Tibial nerve (tissue), 4 donors: ENCODE measurements at places on chromosomes 4 and X.

DNA sequence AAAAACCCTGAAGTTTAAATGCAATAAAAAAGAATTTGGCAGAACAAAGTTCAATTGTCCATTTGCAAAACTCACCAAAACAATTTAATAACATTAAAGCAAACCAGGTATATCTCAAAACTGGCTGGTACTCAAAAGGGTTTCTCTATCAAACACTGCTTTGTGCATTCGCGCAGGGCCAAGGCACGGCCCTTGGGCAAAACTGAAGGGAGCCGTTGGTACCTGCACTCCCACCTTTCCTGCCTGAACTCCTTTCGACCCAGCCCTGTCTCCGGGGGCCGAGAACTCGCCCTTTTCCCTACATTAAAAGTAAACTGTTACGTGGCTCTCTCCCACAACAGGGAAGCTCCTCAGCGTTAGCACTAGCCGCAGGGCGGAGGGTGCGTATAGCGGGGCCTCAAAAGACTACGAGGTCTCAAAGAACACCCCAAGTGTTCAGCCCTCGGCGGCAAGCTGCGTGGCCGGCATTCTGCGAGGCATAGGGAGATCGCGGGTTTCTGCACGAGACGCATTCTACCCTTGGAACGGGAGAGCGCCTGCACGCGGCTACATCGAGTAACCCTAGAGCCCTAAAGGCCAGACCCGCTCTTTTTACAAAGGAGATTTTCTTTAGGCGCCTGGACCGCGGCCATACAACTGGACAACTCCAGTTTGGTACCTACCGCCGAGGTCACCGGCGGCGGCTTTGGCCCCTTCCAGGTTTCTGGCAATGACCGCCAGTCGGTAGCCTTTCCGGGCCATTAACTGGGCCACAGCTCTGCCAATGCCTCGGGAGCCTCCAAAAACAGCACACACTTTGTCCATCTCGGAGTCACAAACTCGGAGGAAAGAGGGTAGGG, 550 bp downstream of the CBR4 start:
- DNase-seq, result peak; percentile 56
- no peaks in the 10 kb centered on the region for H3K27me3 ChIP-seq
- peaks cover 3% of the 10 kb centered on the region for H3K4me1 ChIP-seq
- peak overlapping the region; percentile 81 for H3K4me3 ChIP-seq

DNA sequence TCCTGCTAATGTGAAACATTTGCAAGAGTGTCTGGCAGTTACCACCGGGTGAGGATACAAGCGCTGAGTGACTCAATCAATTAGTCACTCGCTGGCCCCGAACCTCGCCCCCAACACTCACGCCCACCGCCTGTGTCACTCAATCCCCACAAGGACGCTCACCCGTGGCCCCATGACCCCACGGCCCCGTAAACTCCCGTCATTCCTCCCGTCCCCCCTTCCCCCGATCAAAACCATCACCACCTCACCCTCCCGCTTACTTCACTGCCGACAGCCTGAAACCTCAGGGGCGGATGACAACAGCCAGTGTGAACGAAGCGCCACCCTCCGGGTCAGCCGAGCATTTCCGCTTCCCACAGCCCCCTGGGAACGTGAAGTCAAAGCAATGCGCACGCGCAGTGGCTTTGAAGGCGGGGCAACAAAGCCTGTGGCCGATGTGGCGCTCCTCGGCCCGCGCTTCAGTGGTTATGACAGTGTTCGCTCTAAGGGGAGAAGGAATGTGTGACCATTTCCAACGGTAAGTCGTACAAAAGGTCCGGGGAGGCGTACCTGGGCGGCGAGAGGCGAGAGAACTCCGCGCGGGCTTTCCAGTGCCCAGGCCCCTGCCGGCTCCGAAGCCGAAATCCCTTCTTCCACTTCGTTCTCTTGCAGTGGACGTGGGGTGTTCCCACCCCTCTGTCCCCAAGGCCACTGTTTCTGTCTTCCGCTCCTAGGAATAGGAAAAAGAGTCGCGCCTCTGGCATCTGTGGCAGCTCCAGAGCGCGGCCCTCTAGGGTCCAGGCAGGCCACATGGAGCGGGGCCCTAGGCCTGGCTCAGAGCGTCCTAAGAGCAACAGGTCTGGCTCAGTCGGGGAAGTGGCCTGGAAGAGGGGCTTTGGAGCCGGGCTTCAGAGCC, at the start of gene ZNF674:
TSS of gene ZNF674 (minus strand) at position 311 of the 895 bp plus-strand sequence. CDS start 3,334 bp downstream, outside the sequence.
- H3K36me3 ChIP-seq, result no peaks in the 10 kb centered on the region
- DNase-seq, result peak; percentile 78
- H3K4me1 ChIP-seq, result peaks cover 6% of the 10 kb centered on the region
- H3K27me3 ChIP-seq, result no peaks in the 10 kb centered on the region

GRCh38 chrX:65723706-65724105, 56.3 kb downstream of the MSN start:
- H3K36me3 ChIP-seq, result no peaks in the 10 kb centered on the region
- no peak overlapping the region for H3K4me3 ChIP-seq
- DNase-seq, result no peak
- no peak overlapping the region for H3K27ac ChIP-seq
- H3K27me3 ChIP-seq, result no peaks in the 10 kb centered on the region
- H3K4me1 ChIP-seq, result no peaks in the 10 kb centered on the region

DNA sequence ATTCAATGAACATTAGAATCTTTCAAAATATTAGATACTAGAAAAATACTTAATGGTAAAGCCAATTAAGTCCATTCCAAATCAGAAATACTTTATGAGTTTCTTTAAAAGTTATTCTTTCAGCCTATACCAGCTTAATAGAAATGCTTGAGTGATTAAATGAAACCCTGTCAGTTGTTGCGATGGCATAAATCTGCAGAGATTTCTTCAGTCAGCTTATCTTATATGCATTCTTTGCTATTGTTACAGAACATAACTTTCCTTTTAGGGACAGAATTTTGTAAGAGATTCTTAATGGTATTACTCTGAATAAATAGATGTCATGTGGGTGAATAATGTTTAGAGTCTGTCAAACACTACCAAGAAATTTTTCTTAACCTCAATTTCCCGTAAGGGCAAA, 325.0 kb upstream of the HAND2 start:
- no peak overlapping the region for H3K27ac ChIP-seq
- no peaks in the 10 kb centered on the region for H3K27me3 ChIP-seq
- no peak for DNase-seq

GRCh38 chrX:115408771-115409400, 119.4 kb downstream of the LUZP4 start:
- H3K27ac ChIP-seq, result no peak overlapping the region
- no peaks in the 10 kb centered on the region for H3K36me3 ChIP-seq
- no peak for DNase-seq
- peaks cover 9% of the 10 kb centered on the region for H3K27me3 ChIP-seq
- H3K4me1 ChIP-seq, result no peaks in the 10 kb centered on the region

DNA sequence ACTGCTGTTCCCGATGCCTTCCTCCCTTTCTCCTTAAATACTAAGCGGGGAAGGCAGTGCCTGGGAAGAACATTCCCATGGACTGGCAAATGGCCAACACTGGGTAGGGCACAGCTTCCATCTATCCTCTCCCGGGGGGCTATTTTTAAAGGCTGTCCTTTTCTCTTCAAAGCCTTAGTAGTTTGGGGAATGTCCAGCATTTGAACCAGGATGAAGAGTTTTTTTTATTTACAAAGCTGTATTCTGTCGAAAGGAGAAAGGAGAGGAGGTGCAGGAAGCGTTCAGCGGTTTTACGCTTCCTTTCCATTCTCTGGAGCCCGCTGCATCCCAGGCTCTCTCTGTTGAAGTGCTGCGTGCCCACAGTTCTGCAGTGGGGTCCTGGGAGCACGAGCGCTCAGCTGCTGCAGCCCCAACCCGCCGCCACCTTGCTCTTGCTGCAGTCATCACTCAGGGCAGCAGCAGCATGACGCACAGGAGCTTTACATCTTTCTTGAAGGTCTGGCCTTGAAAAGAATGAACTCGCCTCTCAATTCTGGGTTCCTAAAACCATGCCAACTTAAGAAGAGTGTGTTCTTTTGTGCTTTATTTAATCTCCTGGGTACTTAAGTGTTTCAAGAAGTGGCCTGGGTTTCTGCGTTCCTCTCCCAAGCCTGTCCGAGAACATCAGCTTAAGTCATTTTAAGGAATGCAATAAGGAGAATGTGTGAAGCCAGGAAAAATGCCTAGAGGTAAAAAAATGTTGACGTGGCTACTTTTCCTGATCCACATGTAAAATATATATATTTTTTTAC, 427.2 kb downstream of the MAPK10 start:
- no peak for DNase-seq
- no peak overlapping the region for H3K27ac ChIP-seq
- no peaks in the 10 kb centered on the region for H3K27me3 ChIP-seq
- H3K4me1 ChIP-seq, result peaks cover 8% of the 10 kb centered on the region
- no peaks in the 10 kb centered on the region for H3K36me3 ChIP-seq
- H3K4me3 ChIP-seq, result no peak overlapping the region

GRCh38 chrX:153598541-153599191, at the start of gene CCNQ:
CCNQ (minus strand) TSS chrX:153599139; CDS start chrX:153599073, 66 bp downstream.
- no peaks in the 10 kb centered on the region for H3K27me3 ChIP-seq
- H3K4me1 ChIP-seq, result peaks cover 3% of the 10 kb centered on the region
- no peak within 1 kb of the TSS for H3K27ac ChIP-seq
- peaks cover 19% of the 10 kb centered on the region for H3K36me3 ChIP-seq

GRCh38 chr4:19386786-19387185, 864.9 kb upstream of the SLIT2 start:
- H3K36me3 ChIP-seq, result no peaks in the 10 kb centered on the region
- DNase-seq, result no peak
- H3K4me3 ChIP-seq, result no peak overlapping the region

DNA sequence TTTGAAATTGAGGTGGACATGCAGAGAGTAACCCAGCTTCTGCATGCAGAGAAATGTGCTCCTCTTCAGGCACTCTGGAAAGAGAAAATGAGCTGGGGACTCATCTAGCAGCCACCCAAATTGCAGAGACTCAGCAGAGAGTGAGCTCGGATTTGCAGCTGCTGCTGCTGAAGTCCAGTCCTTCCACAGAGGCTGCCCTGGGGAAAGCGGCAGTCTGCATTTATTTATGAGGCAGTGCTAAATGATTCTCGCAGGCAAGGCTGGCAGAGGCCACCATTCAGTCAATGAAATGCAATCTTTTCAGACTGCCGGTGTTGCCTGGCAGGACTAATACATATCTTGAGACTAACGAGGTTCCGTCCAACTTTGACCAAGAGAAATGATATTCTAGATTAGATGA, 404.8 kb downstream of the NLGN4X start:
- H3K4me3 ChIP-seq, result no peak overlapping the region
- DNase-seq, result no peak
- no peaks in the 10 kb centered on the region for H3K27me3 ChIP-seq
- H3K4me1 ChIP-seq, result no peaks in the 10 kb centered on the region
- no peak overlapping the region for H3K27ac ChIP-seq

- no peak overlapping the region for H3K4me3 ChIP-seq
- no peak for DNase-seq
- H3K4me1 ChIP-seq, result no peaks in the 10 kb centered on the region
- no peak overlapping the region for H3K27ac ChIP-seq
- no peaks in the 10 kb centered on the region for H3K36me3 ChIP-seq
These were observed 5.5 kb upstream of the TMEM255A start for GRCh38 chrX:120316587-120317283.

GRCh38 chr4:163694385-163694784, 199.9 kb downstream of the TMA16 start:
- H3K4me1 ChIP-seq, result no peaks in the 10 kb centered on the region
- H3K36me3 ChIP-seq, result no peaks in the 10 kb centered on the region
- no peak overlapping the region for H3K4me3 ChIP-seq
- DNase-seq, result no peak
- no peak overlapping the region for H3K27ac ChIP-seq

DNA sequence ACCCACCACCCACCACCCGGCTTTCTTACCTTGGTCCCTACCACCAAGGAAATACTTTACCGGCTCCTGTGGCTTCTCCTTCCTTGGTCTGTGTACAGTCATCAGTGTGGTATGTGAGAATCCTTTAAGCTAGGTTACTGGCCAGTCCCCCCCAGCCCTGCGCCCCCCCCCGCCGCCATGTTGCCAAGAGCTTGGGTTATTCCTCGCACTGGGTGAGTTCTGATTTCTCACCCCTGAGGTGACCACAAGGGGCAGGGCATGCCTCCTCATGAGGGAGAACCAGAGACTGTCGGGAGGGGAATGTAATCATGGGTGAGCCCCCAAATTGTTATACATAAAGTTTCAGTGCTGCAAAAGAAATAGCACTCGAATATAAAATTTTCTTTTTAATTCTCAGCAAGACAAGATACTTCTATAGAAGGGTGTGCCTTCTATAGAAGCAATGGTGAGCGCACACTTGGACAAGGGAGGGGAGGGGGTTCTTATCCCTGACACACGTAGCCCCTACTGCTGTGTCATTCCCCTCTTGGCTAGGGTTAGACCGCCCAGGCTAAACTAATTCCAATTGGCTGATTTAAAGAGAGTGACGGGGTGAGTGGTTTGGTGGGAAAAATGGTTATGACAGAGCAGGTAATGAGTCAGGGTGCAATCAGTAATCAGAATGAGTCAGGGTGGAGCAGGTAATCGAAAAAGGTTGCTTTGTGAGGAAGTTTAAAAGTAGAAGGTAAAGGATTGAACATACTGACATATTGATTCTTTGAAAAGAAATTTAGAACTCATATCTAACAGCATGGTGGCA, 133.2 kb downstream of the KDM6A start:
- DNase-seq, result no peak
- H3K27me3 ChIP-seq, result no peaks in the 10 kb centered on the region
- no peak overlapping the region for H3K27ac ChIP-seq
- H3K4me1 ChIP-seq, result peaks cover 5% of the 10 kb centered on the region
